Activated CD4-positive, alpha-beta T cell treated with anti-CD3 and anti-CD28 coated beads for 24 hours (primary cell): ENCODE measurements at places on chromosomes 16 and 17.

DNA sequence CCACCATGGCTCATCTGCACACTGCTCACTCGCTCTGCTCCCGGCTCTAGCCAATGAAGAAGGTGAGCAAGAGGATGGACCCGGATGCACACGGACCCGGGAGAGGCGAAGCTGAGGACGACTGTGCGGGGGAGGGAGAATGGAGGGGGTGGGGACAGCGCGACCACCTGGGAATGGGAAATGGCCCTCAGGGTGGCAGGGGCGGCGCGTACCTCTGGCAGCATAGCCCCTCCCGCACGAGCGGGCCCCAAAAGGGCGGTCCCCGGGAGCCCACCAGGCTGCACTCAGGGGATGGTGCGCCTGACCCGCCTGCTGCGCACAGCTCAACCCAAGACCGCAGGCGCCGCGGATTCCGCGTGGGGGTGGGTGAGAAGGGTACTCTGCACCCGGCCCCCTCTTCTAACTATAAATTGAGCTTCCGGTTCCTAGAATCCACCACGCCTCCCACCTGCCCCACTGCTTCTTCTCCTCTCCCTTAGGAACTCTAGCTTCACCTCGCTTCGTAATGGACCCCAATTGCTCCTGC is 6.1 kb downstream of the MT1H start:
- DNase-seq: no peak

GRCh38 chr16:63596716-63597115 is 1525.1 kb downstream of the CDH11 start:
- no peak for DNase-seq

DNA sequence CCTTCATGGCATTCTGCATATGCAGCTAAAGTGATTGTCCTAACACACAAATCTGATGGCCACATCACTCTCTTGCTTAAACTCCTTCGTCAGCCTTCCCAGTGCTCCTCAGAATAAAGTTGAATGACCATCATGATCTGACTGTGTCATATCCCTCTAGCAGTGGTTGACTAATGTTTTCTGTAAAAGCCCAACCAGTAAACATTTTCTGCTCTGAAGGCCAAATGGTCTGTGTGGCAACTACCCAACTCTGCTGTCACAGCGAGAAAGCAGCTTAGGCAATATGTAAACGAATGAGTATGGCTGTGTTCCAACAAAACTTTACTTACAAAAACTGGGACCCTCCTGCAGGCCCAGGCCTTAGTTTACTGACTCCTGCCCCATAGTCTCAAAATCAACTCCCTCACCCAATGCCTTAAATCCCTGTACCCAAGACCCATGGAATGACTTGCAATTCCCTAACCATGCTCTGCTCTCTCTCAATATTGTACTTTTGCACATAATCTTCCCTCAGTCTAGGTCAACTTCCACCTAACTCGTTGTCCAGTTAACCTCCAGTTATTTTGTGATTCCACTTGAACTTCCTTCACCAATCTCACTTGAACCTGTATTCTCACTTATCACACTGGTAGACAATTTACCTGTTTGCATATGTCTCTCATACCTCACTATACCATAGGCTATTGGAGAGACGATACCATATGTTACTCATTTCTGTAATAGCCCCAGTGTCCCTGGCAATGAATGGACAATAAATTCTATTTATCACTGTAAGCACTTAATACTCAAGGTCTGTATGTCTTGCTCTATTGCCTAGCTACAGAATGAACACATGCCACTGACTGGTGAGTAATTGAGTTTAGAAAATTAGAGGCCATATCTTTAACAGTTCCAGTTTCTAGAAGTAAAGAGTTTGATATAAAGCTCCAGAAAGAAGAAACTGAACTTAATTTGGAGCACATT is 29.1 kb downstream of the TMEM100 start:
- no peak for DNase-seq

- peak; percentile 39 for DNase-seq
Observed at GRCh38 chr17:46194393-46195216, 1.4 kb upstream of the KANSL1 start.

GRCh38 chr16:53872248-53873221 is 168.6 kb downstream of the FTO start:
- no peak for DNase-seq

DNA sequence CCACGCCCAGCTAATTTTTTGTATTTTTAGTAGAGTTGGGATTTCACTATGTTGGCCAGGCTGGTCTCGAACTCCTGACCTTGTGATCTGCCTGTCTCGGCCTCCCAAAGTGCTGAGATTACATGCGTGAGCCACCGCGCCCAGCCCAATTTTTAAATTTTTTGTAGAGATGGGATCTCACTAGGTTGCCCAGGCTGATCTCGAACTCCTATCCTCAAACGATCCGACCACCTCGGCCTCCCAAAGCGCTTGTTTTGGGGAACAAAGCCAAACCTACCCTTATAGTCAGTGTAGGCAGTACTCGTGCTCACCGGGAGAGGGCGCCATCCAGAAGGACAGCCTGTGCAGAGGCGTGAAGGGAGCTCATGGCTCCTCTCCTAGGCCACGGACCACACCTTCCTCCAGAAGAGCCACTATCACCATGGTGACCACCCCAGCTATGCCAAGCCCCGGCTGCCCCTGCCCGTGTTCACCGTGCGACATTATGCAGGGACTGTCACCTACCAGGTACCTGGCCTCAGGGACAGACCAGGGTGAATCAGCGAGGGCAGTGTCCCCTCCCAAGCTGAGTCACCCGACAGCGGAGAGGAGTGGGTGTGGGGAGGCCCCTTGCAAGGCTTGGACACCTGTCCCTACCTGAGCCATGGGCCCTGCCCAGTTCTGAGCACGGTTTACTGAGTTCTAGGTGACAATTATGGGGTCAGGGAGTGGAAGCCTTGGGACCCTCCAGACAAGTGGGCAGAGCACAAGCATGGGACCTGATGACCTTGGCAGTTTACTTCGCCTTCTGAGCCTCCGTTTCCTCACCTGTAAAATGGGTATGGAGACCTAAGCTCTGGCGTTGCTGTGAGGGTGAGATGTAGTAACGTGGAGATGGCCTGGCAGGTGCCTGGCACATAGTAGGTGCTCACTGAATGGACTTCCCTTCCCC is 13.7 kb downstream of the MYO15B start:
- DNase-seq: peak; percentile 58

- no peak for DNase-seq
Observed at GRCh38 chr16:86061721-86062120, 162.8 kb downstream of the IRF8 start.

GRCh38 chr16:66968847-66969246 is 7.8 kb downstream of the CES3 start:
- DNase-seq: no peak

DNA sequence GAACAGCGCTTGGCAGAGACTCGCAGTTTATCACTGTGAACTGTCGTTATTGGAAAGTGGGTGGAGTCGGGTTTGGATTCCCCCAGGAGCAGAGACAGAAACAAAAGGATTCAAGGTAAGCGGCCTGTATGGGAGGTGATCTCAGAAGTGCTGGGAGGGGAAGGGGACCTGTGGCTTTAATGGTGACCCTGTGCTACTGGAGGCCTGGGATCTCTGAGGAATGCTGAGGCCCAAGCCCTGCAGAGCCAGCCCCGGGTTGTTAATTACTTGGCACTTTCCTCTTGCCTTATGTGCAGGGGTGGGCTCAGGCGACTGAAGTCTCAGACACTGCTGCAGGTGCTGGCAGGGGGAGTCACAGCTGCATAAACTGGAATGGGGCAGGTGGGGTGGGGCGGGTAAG is 27.4 kb downstream of the IRF8 start:
- DNase-seq: no peak

DNA sequence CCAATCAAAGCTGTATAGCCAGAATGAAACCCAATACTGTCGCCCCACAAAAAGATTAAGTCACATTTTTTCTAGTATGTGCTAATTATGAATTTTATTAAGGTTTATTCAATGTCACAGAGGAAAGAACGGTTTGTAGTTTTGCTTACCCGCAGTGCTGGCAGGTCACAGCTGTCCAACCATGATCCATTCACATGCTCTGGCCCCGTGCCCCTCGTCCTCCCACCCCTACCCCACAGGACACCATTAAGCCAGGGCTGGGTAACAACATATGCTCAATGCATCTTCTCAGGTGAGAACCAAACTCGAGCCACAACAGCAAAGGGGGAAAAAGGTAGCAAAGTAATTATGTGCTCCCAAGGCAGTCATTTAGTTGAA is 589 bp upstream of the FBF1 start:
- no peak for DNase-seq

DNA sequence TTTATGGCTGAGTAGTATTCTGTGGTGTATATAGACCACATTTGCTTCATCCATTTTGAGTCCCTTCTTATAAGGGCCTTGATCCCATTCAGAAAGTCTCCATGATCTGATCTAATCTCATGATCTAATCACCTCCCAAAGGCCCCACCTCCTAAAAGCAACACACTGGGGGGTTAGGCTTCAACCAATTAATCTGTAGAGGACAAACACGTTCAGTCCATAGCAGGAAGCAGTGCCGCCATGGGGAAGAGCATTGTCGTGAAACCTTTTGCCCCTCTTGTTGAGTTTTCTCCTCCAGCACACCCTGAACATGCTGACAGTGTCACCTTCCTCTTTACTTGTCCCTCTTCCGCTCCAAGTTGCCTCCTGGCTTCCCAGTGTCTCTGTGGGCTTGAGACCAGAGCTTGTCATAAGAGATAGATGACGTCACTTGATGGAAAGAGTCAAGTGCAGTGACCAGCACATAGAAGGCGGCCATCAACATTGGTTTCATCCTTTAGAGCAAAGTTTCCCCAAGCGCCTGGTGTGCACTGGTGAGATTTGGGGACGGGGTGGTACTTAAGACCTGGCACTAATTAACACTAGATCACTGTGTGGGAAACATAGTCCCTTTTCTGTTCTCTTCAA is 74.1 kb downstream of the PRKCB start:
- no peak for DNase-seq

GRCh38 chr17:44828919-44829522 is 1.1 kb downstream of the GJC1 start:
- DNase-seq: no peak

DNA sequence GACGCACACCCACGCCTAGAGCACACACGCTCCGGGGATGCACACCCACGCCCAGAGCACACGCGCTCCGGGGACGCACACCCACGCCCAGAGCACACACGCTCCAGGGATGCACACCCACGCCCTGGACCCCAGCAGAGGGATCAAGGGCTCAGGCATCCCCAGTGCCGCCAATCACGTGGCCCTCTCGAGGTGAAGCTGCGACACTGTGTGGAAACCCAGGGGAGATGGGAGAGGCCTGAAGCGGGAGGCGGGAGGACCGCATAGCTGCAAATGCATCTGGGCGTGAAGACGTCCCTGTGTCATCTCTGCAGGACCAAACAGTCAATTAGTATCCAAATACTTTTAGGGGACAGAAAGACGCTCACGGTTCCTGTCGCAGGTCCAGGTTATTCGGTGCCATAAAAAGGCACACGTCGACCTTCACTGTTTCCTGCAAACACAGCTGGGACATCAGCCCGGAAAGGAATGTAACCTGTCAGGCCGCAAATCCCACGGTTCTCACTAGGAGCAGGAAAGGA is 56.4 kb downstream of the TBC1D16 start:
- no peak for DNase-seq

- no peak for DNase-seq
Observed at GRCh38 chr17:35056013-35056412, 7.5 kb downstream of the RFFL start.

- no peak for DNase-seq
Observed at GRCh38 chr17:71964559-71964958, 156.3 kb upstream of the SOX9 start.

DNA sequence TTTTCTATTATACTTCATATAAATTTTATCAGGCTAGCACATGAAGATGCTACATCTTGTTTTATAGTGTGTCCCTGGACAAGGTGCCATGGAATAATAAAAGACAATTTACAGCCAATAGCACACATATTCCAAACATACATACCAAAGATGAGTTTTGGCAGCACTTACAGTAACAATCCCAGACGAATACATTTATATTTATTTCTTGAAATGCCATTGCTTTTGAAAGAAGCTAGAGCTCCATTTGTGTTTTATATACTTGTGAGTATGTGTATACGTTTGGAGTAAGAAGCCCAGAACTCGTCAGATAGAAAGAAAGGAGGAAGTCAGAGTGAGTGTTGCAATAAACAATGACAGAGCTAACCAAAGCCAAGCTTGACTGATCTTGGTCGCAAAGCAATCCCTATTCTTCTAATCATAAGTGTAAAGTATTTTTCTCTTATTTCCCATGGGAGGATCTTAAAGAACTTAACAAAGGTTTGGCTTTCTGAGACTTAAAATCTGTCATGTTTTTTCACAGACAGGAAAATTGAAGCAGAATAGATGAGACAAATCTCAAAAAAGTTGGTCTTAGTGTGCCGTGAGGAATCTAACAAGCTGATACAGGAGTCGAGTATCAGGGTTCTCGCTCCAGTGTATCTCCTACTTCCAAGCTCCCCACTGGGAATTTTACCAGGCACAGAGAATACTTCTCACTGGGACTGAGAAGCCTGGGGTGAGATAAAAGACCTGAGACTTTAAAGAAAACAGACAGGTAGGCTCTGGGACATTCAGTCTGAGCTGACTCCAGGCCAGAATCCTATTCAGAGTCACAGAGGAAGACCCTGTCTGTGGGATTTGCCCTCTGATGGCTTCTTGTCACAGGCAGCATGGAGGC is 175.4 kb downstream of the AATF start:
- no peak for DNase-seq

DNA sequence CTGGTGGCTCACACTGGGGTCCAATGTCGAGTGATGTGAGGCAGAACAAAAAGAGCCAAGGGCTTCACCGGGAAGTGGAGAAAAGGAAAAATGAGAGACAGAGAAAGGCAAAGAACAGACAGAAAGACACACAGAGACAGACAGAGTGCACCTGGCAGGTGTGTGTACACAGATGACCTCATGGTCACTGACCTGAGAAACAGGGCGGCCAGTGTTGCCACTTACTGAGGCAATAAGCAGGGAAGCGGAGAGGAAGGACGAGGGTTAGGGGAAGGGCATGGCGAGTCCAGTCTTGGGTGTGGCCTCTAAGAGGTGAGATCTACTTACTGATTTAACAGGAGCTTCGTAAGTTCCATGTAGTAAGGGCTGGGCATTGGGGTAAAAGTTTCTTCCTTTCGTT is 7.5 kb downstream of the GINS2 start:
- DNase-seq: no peak

DNA sequence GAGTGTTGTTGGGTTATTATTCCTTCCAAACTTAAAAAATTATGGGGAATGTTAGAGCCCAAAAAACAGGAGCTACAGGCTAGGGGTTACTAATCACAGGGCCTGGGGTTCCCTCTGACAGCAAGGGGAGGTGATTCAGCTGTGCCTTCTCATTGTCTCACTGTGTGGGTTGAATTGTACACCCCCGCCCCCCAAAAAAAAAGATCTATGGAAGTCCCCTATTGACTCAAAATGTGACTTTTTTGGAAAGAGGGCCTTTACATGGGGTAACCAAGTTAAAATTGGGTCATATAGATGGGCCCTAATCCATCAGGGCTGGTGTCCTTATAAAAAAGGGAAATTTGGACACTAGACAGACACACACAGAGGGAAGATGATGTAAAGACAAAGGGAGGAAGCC is 190.2 kb downstream of the SOX9 start:
- DNase-seq: no peak
